Activated CD4-positive, alpha-beta T cell treated with anti-CD3 and anti-CD28 coated beads, Interleukin-2, amount 10 ng/mL, durations not matched to agents 24 days and 14 days (primary cell): ENCODE measurements at places on chromosomes 7 and 10.

GRCh38 chr7:4682621-4683042, 537 bp downstream of the FOXK1 start:
- peak; percentile 78 for DNase-seq

- DNase-seq, result no peak
Measured at GRCh38 chr10:131996466-131997365, 15.0 kb upstream of the BNIP3 start.

DNA sequence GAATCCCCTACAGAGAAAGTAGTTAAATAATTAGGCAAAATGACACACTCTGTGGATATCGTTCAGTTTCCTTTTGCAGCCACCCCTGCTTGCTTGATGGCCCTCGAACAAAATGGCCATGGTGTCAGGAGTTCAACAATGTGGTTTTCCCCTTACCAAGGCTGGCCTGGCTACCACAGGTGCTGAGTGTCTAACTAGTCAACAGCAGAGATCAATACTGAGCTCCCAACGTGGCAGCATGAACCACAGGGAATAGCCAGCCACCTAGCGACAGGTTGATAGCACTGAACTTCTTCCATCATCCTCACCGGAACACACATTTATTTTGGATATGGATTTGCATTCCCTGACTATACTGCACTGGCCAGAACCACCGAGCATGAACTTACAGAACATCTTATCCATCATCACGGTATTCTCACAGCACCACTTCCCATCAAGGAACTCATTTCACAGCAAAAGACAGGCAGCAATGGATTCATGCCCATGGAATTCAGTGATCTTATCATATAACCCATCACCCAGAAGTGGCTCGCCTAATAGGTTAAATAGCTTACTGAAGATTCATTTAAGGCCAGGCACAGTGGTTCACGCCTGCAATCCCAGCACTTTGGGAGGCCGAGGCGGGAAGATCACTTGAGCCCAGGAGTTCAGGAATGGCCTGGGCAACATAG, 6.3 kb downstream of the C10orf67 start:
- no peak for DNase-seq

GRCh38 chr10:44249490-44249889, 135.4 kb downstream of the CXCL12 start:
- DNase-seq, result no peak

DNA sequence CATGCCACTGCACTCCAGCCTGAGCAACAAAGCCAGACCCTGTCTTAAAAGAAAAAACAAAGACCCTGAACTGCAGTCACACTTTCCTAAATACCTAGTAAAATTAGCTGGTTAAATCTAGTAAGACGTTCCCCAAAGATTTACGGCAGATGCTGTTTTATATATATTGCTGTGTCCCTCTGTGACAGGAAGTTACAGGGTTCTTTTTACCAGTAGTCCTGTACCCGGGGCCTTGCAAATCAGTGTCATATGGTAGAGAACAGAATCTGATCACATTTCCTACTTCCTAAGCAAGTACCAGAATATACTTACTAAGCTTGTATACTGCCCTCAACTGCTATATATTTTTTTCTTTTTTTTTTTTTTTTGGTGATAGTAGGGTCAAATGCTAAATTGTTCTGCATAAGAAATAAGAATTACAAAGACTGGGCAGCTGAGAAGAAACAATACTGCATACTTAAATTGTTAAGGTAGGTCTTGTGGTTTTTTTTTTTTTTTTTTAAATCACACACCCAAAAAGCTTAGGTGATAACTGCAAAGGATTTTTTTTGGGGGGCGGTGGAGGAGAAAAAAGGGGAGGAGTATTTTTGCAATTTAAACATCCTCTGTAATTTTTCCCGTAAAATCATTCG, 27.3 kb upstream of the KMT2E start:
- DNase-seq, result no peak

DNA sequence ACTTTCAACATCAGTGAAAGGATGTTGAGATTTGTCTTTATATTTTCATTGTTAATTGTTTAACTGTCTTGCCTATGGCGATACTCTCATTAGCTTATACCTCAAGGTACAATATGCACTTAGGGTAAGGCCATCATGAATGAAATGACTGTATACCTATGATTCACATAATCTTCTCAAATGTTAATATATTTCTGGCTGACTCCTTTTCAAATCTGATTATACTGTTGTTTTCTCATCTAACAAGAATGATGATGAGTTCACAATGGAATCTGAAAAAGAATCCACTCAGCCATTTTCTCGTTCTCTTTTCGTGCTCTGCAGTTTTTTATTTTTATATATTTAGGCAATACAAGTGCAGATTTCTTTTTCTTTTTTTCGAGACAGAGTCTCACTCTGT, 159.1 kb downstream of the ARHGAP12 start:
- no peak for DNase-seq

- DNase-seq, result no peak
Measured at GRCh38 chr10:133045556-133046389, 42.0 kb upstream of the ADGRA1 start.

DNA sequence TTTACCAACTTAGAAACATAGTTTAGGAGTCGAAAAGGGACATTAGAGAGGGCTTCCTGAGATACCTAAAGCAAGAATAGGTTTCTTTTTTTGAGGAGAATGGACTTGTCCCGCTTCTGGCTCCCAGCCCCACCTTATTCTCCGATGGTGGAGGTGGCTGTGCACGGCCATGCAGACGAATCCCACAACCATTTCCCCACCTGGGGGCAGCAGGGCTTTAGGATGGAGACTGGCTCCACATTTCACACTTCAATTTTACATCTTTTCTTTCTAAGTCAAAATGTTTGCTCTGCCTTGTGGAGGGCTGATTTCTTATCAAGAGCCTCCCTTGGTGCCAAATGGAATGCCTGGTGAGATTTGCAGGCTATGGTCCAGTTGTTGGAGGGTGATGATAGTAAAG, 118.5 kb downstream of the GLRX3 start:
- no peak for DNase-seq

DNA sequence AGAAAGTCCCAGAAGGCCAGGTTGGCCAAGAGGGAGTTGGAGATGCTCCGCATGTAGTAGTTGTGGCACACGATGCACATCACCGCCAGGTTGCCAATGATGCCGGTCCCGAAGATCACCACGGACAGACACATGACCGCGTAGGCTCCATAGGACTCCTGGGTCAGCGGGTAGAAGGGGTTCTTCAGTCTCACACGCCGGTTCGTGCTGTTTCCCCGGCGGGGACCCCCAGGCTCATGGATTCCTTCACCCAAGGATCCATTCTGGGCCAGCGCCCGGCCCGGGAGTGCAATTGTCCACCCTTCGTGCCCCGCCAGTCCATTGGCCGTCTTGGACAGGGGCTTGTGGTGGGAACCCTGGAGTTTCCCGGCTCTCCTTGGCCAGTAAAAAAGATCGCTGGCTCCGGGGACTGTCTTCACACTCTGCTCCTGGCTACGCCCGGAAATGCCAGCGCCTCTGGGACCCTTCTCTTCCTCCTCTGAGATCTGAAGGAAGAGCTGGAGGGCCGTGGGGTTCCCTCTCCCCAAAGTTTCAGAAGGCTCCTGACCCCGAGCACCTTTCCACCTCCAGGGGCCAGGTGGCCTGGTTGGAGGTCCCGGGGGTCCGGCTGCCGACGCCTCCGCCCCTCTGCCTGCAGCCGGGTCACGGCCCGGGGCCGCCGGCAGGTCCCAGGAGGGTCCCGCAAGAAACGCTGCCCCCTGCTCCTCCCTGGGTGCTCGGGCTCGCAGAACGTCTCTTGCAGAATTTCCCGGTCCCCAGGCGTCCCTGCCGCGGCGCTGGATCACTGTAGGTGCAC, 1.3 kb downstream of the GPR37 start:
- no peak for DNase-seq

GRCh38 chr10:113897693-113898618, 43.5 kb downstream of the NHLRC2 start:
- DNase-seq, result no peak

GRCh38 chr7:107937531-107937930, 46.5 kb downstream of the DLD start:
- DNase-seq, result no peak

DNA sequence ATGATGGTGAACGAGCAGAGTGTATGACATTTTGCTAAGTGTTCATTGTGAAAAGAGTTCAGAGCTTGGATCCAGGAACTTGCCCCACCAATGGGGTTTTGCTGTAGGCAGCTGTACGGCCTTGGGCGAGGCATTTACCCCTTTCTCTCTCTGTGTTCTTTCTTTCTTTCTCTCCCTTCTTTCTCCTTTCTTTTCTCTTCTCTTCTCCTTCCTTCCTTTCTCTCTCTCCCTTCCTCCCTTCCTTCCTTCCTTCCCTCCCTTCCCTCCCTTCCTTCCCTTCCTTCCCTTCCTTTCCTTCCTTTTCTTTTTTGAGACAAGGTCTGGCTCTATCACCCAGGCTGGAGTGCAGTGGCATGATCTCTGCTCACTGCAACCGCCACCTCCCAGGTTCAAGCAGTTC, 45.3 kb upstream of the KMT2C start:
- no peak for DNase-seq

DNA sequence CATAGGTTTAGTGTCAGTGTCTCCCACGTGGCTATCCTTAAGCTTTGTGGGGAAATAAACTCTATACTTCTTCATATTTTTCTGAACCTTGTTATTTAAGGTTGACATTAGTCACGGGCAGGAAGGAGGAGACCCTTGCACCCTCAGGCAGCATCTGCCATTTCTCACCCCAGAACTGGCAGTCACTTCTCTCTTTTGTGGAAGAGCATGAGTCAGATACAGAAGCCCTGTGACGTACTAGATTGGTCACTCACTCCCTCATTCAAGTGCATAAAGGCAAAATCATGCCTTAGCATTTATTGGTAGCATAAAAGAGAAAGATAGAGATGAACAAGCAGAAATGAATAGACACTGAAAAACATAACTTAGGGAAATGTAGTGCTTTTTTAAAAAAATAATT, 206.0 kb upstream of the MDFIC start:
- no peak for DNase-seq

GRCh38 chr7:86913709-86914108, 145.7 kb downstream of the ELAPOR2 start:
- DNase-seq, result no peak

GRCh38 chr10:103273041-103273441, 3.9 kb upstream of the INA start:
- DNase-seq, result no peak

GRCh38 chr10:96835899-96836298, 3.8 kb downstream of the LCOR start:
- no peak for DNase-seq

DNA sequence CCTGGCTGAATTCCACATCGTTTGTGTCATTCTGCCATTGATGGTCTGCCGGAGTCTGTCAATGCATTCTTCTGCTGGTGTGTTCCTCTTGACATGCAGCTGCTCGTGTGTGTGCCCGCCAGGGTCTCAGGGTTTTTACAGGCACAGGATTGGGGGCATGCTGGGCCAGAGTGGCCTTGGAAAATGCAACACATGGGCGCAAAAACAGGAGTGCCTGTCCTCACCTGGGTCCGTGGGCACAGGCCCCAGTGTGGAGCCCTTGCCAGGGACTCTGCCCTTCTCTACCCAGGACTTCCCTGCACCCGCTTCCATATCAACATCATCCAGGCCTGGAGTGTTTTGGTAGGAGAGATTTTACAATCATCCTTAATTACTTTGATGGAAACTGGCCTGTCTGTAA, 340.7 kb downstream of the KIF20B start:
- DNase-seq, result no peak

DNA sequence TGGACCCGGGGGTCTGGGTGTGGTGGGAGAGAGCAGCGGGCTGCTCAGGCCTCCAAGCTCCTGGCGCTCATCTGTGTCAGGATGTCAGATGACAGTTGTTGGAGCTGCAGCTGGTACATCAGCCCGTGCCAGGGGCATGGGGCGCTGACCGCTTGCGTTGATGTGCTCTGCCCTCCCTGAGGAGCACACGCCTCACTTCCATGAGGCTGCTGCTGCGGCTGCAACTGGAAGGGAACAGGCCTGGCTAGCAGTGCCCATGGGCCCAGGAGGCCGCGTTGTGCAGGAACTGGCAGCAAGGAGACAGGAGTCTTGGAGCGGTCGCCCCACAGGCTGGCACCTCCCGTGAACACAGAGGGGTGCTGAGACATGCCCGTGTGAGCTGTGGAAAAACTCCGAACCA, 361.3 kb upstream of the MKI67 start:
- no peak for DNase-seq

DNA sequence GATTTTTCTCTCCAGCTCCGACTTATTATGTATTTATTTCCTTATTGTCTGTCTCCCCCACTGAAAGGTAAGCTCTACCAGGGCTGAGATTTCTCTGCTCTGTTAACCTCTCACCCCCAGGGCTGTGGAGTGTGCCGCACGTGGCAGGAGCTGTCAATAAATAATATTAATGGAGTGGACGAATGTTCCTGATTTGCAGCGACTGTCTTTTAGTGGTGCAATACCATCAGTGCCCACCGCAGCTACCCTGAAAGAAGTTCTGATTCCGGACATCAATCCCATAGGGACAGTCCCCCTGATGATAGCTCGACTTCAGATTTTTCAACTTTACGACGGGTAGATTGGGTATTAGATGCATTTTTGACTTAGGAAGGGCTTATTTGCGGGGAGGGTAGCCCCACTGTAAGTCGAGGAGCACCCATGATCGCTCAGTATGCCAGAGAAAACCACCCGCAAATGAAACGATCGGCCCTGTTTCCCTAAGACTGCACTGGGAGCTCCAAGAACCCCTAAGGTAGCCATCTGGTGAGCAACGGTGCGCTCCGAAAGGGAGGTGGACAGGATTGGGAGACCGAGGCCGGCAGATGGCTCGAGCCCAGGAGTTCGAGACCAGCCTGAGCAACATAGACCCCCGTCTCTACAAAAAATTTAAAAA, 986 bp upstream of the PPP2R2D start:
- DNase-seq, result no peak

DNA sequence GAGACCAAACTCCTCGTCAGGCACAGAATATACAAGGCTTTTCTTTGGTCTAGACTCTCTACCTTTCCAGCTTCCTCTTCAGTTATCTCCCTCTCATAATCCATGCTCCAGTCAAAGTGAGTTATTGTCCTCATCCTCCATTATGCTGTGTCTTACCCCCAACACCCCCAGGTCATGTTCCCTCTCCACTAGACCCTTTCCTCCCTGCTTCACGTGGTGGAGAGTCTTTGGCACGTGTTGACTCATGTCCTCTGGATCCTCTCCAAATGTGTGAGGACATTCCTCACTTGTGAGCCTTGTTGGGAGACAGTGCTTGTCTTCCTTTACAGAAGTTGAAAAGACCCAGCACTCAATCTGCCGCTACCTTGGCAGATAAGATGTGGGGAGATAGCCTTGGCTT, 36.0 kb upstream of the DLD start:
- no peak for DNase-seq

GRCh38 chr7:48458701-48459524, 287.7 kb downstream of the ABCA13 start:
- DNase-seq, result no peak

- no peak for DNase-seq
Measured at GRCh38 chr7:64653721-64654401, 12.1 kb upstream of the ZNF107 start.

DNA sequence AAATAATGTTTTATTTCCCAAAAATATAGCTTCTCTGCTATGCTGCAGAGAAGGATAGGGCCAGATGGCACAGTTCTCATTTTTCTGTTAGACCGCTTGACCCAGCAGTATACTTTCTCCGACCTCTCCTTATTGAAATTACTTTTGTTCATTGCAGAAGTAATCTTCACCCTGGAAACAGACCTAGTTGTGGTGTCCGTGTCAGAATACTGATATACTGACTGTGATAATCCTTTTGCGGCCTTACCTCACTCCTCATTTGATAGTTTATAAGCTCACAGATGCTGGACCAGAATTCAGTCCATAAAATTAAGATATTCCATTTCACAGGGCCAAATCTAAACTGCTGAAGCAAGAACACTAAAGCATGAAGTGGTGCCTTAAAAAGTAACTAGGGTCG, 260.6 kb upstream of the DKK1 start:
- DNase-seq, result no peak

- DNase-seq, result no peak
Measured at GRCh38 chr7:96931891-96932290, 73.5 kb upstream of the DLX6 start.
